ENCODE measurements at places on chromosomes 5 and 9. TPM values are rescaled to one million over a fixed set of nuclear protein-coding genes. Genes with fewer than 3 reads are reported as not detected.

The DRD1 gene
- not detected for total RNA-seq

The IFNA2 gene
- not detected for total RNA-seq

The ZBTB26 gene
- 11.0 TPM for total RNA-seq

The POU4F3 gene
- total RNA-seq, result 0.19 TPM

The LRRC19 gene
- not detected for total RNA-seq

The SLC31A1 gene
- 4.7 TPM for total RNA-seq

The CLIC3 gene
- total RNA-seq, result 2.3 TPM

The BAAT gene
- not detected for total RNA-seq

The ADGRD2 gene
- total RNA-seq, result not detected

The ESM1 gene
- total RNA-seq, result 0.13 TPM

The PTBP3 gene
- total RNA-seq, result 128 TPM

The ABCA1 gene
- 1.0 TPM for total RNA-seq

The GABRA1 gene
- not detected for total RNA-seq

The ABO gene
- 1.7 TPM for total RNA-seq

The IFNK gene
- total RNA-seq, result not detected

The FCN2 gene
- total RNA-seq, result not detected

The TMC1 gene
- total RNA-seq, result not detected

The C9orf153 gene
- 0.25 TPM for total RNA-seq

The NUTM2F gene
- total RNA-seq, result not detected

The SH3PXD2B gene
- total RNA-seq, result 0.22 TPM

The KCNT1 gene
- 0.29 TPM for total RNA-seq

The COL5A1 gene
- 0.16 TPM for total RNA-seq

The GRM6 gene
- not detected for total RNA-seq

The HDAC3 gene
- 78.4 TPM for total RNA-seq

All from naive thymus-derived CD4-positive, alpha-beta T cell (primary cell).